ENCODE measurements at places on chromosomes 13 and 19. TPM values are rescaled to one million over a fixed set of nuclear protein-coding genes. Genes with fewer than 3 reads are reported as not detected.

- no peak for DNase-seq
Measured at GRCh38 chr19:38527466-38528136, 90.2 kb downstream of the MAP4K1 start.

DNA sequence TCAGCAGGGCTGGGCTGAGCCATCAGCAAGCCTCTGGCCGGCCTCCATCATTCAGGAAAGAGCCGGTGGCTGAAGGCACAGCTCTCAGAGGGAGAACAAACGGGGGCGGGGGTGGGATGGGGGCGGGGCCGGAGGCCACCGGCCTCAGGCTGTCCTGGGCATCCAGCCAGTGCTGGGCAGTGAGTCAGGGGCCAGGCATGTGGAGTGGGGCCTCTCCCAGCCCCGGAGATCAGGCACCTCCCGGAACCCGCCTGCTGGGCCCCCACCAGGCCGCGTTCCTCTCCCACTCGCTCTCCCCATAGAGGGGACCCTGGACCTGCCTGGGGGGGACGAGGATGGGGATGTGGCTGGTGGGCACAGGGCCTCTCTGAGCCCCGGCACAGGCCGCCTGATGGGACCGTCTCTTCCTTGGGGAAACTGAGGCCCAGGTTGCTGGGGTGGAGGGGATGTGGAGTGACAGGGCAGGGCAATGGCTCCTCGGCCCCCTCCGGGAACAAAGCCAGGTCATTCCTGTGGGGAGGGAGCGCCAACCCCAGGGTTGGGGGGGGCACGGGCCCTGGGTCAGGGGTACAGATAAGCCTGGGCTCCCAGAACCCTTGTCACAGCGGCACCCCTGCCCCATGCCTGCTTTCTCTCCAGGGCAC is 12.9 kb downstream of the SPC24 start:
- DNase-seq: peak; percentile 80

Gene ARHGAP45
- 9.0 TPM for total RNA-seq

GRCh38 chr19:1839658-1840540 is 8.4 kb downstream of the REXO1 start:
- no peak for DNase-seq
